NCI-H2227 treated with DMSO at 0.1 percent for 48 hours (cell line): ENCODE measurements at places on chromosomes 5 and 9.

DNA sequence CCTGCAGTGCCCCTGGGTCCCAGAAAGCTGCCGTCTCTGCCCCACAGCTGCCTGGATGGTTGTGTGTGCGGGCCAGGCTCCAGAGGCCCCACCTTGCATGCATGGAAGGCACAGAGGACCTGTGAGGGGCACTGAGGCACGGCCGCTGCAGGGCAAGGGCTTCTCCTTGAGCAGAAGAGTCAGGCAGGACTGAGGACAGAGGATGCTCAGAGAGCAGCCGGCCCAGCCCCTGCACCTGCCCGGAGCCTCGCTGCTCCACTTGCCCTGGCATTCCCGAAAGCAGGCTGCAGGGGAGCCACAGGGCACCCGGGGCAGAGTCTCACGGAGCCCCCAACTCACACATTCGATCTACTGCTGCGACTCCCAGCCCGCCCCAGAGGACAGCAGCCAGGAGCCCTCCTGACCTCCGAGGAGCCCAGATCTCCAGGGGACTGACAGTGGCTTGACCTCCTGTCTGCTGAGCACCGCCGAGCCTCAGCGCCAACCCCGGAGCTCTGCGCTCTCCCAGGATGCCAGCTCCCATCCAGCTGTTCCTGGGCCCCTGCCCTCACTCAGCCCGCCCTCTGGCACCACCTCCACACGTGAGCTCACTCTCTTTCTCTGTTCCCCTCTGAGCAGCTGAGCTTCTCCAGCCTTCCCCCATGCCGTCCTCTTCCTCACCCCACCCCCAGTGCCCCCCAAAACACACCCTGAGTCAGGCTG is 95.0 kb downstream of the KCNT1 start:
- no peak for DNase-seq

DNA sequence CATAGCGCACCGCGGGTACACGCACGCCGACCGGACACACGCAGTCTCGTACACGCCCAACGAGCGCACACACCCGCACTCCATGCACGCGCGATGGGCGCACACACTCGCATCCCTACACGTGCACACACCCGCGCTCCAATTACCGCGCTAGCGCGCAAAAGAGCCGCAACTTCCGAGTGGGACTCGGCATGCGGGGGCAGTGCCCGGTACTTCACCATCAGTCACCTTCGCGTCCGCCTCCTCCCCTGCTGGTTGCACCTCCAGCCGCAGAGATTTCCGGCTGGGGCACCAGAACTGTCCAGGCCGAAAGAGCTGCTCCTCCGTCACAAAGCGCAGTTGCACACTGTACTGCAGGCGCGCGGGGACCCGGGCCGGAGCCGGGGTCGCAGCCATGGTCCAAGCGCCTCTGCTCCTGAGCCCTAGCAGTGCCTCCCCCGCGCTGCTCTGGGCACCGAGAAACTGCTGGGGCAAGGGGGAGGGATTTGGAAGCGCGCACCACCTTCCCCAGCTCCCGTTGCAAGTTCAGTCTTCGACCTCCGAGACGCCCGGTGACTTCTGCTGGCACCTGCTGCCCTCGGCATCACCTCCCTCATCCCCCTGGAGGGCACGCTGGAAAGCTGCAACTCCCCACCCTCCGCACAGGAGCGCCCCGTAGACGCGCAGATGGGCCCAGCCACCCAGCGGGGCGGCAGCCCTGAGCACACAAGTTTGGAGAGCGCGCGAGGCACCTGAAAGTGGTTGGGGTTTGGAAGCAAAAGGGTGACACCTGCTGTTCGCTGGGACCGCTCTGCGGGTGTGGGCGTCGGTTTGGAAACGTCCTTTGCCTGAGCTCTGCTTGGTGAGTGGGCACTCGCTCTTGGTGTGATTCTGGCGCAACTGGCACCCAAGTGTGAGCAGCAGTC is 337.4 kb upstream of the PUM3 start:
- DNase-seq: peak; percentile 26

GRCh38 chr5:149614034-149614907 is 33.0 kb downstream of the ARHGEF37 start:
- no peak for DNase-seq

DNA sequence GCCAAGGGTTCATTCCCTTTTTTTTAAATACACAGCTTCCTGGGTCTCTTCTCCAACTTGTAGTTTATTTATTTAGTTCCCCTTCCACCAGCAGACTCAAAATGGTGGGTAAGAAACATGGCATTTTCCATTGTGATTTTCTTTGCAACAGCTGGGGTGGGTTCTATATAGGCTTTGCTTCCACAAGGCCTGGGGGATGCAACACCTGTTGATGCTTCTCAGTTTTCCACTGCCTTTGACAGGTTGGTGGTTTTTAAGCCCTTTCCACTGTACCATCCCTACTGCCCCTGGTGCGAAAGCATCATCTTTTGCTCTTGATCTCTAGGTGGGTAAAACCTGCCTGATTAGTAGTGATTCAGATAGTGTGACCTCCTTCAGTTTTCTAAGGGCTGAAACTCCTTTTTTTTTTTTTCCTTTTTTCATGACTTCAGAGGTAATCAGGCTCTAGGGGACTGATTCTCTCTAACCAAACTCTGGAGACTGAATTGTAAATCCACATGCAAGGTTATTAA is 8.5 kb downstream of the KDM3B start:
- no peak for DNase-seq

DNA sequence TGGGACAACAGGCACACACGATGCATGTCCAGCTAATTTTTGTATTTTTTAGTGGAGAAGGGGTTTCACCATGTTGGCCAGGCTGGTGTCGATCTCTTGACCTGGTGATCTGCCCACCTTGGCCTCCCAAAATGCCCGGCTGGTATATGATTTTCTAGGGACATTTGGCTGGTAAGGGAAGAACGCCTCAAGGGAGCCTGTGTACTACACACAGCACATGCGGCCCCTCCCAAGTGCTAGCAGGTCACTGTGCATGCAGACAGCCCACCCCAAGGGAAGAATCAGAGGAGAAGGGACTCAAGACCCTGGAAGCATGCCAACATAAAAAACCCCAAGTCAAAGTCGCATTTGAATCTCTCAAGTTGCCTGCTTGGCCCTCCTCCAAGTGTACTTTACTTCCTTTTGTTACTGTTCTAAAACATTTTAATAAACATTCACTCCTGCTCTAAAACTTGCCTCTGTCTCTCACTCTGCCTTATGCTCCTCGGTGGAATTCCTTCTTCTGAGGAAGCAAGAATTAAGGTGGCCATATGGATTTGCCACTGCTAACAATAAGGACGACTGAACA is 24.3 kb upstream of the OTULINL start:
- DNase-seq: peak; percentile 27

GRCh38 chr5:111278858-111279504 is 54.8 kb downstream of the CAMK4 start:
- DNase-seq: no peak

DNA sequence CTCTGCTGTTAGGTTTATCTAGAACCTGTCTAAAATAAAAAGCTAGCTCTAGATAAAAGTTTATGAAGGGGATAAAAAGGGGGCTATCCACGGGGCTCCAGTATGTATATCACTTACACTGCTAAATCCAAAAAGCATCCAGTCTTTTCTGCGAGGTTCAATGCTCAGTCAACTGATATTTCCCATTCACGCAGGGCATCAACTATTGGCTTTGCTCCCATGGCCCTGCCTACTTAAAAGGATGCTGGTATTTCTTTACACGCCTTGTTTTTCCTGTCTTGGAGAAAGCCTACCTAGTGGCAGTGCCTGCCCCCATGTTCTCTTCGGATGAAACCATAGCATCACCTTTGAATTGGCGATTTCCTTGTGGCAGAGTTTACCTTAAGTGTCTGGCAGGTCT is 8.1 kb downstream of the SPRY4 start:
- DNase-seq: no peak

GRCh38 chr5:102975457-102976182 is 144.3 kb downstream of the GIN1 start:
- DNase-seq: no peak

GRCh38 chr9:86591472-86591871 is 237.3 kb upstream of the TUT7 start:
- no peak for DNase-seq

- peak; percentile 91 for DNase-seq
These were observed 23.0 kb downstream of the PCSK1 start for GRCh38 chr5:96410013-96410412.
